Activated T-helper 1 cell treated with anti-CD3 and anti-CD28 coated beads, Interleukin-12 subunit alpha, Interleukin-12 subunit beta, Interleukin-2, Interleukin-4 antibody, amounts not matched to agents 30 ng/mL and 10 ng/mL and 1 ng/mL, durations not matched to agents 14 hours and 24 hours and 36 hours (primary cell): ENCODE measurements at places on chromosomes 16 and 17.
A peak's percentile ranks its signal among the peaks of the same experiment; 100 is the strongest.

DNA sequence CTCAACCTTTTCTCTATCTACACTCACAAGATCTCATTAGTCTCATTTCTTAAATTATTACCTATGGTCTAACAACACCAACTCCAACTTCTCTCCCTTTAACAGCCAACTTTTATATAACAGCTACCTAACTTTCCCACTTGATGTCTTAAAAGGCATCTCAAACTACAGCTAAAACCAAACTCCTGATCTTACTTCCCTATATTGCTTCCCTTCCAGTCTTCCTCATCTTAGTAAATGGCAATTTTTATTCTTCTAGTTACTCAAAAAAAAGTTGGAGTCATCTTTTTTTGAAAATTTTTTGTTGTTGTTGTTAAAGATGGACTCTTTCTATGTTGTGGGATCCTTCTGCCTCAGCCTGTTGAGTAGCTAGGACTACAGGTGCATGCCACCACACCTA is 15.3 kb downstream of the SRR start:
- H3K4me3 ChIP-seq = no peak overlapping the region
- peaks cover 30% of the 10 kb centered on the region for H3K36me3 ChIP-seq
- H3K27me3 ChIP-seq = no peaks in the 10 kb centered on the region
- H3K27ac ChIP-seq = no peak overlapping the region

DNA sequence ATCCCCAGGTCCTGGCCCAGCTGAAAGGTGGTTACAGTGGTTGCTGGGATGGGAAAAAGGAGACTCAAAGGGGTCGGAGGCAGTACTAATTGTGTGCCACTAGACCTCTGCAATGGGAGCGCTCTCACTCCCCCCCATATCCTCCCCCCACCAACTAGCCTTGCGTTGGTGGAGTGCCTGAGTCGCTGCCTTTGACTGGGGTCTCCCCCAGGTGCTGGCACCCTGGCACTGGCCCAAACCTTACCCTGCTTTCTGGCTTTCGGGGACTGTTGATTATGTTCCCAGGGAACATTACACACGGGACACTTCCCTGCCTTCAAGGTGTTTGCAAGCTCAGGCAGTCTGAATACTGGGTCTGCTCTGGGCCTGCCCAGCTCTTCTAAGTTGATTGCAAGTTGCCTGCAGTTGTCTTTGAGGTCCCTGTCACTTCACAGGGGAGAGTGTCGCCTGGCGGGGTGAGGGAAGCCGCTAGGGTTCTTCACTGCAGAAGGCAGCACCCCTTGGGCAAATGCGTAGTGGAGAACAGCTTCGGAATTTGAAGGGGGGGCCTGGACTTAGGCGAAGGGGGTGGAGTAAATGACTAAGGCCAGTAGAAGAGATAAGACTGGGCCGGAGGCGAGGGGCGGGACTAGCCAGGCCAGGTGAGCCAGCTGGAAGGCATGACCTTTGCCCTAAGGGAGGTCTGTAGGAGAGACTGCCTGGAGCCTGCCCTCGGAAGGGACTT is 98.0 kb downstream of the RAB11FIP4 start:
- H3K27ac ChIP-seq = peak overlapping the region; percentile 88
- peak overlapping the region; percentile 93 for H3K4me3 ChIP-seq
- H3K27me3 ChIP-seq = peaks cover 2% of the 10 kb centered on the region
- peaks cover 68% of the 10 kb centered on the region for H3K4me1 ChIP-seq
- H3K36me3 ChIP-seq = peaks cover 5% of the 10 kb centered on the region
- DNase-seq = no peak

GRCh38 chr17:21296097-21297025 is 11.8 kb downstream of the MAP2K3 start:
- H3K27me3 ChIP-seq = no peaks in the 10 kb centered on the region
- H3K4me1 ChIP-seq = peaks cover 5% of the 10 kb centered on the region
- DNase-seq = no peak
- H3K4me3 ChIP-seq = no peak overlapping the region

- no peaks in the 10 kb centered on the region for H3K27me3 ChIP-seq
- peak overlapping the region; percentile 75 for H3K4me3 ChIP-seq
- peaks cover 19% of the 10 kb centered on the region for H3K4me1 ChIP-seq
- H3K36me3 ChIP-seq = peaks cover 30% of the 10 kb centered on the region
Observed at GRCh38 chr16:4529085-4530060, 9.2 kb downstream of the CDIP1 start.

DNA sequence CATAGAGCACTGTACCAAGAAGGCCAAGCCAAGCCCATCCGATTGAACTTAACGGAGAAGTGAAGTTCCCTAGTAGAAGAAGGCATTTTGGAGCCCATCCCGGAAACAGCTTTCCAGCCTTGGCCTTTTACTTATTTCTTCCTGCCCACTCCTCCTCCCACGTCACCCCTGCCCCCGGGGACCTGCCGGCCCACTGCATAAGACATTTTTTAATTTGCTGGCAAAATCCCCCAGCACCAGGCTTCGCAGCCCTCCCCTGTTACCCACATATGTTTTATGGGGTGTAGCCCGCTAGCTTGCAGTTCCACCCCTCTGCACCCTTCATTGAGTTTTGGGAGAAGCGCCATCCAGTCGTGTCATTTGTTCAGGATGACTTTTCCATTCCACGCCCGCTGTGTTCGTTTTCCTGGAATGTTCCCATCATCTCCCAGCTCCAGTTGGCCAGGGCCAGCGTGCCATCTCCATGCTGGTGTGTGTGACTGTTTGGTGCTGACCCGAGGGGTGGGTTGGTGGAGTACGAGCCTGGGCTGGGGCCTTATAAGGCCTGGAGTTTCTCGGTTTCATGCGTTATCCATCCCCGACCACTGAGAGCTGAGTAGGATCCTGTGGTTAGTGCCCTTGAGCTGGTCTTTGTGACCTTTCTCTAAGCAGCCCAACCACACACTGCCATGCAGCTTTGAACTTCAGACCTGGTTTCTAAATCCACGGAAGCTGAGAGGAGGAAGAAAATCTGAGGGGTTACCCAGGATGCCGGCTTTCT is 20.0 kb upstream of the TBX2 start:
- no peaks in the 10 kb centered on the region for H3K4me1 ChIP-seq
- no peak overlapping the region for H3K27ac ChIP-seq
- H3K36me3 ChIP-seq = no peaks in the 10 kb centered on the region
- H3K4me3 ChIP-seq = no peak overlapping the region
- no peak for DNase-seq

DNA sequence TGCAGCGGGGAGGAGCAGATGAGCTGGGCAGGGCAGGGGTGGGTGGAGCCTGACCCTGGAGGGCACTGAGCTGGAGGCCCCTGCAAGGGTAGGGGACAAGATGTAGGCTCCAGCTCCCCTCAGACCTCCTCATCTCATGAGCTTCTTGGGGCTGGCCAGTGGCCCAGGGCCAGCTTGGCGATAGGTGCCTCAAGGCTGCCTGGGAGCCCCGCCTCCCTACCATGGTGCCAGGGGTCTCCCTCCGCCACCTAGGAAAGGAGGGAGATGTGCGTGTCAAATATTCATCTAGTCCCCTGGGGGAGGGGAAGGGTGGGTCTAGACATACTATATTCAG is 3.9 kb downstream of the HIRIP3 start:
- peaks cover 48% of the 10 kb centered on the region for H3K36me3 ChIP-seq
- no peak for DNase-seq
- H3K27me3 ChIP-seq = no peaks in the 10 kb centered on the region
- no peak overlapping the region for H3K27ac ChIP-seq
- peaks cover 15% of the 10 kb centered on the region for H3K4me1 ChIP-seq

- no peak overlapping the region for H3K27ac ChIP-seq
Observed at GRCh38 chr17:41959336-41960095, 7.1 kb upstream of the CNP start.

GRCh38 chr17:31310886-31311285 is 3.0 kb downstream of the EVI2B start:
- peaks cover 73% of the 10 kb centered on the region for H3K4me1 ChIP-seq
- H3K4me3 ChIP-seq = peak overlapping the region; percentile 89
- no peak for DNase-seq
- peaks cover 21% of the 10 kb centered on the region for H3K36me3 ChIP-seq

DNA sequence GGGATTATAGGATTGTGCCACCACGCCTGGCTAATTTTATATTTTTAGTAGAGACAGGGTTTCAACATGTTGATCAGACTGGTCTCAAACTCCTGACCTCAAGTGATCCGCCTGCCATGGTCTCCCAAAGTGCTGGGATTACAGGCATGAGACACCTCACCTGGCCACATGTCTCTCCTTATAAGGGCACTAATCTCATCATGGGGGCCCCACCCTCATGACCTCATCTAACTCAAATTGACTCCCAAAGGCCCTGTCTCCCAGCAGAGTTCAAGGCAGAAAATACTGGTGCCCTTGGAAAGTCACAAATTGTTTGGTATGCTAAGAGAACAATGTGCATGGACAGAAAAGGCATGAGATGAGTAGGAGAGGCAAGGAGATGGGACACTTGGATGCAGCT is 49.3 kb upstream of the GRIN2A start:
- H3K27me3 ChIP-seq = peaks cover 5% of the 10 kb centered on the region
- no peak overlapping the region for H3K27ac ChIP-seq
- H3K4me3 ChIP-seq = no peak overlapping the region
- no peaks in the 10 kb centered on the region for H3K36me3 ChIP-seq

- H3K27me3 ChIP-seq = peaks cover 10% of the 10 kb centered on the region
- no peak for DNase-seq
- H3K27ac ChIP-seq = no peak overlapping the region
Observed at GRCh38 chr16:87584271-87584670, 18.0 kb upstream of the JPH3 start.

- DNase-seq = no peak
- H3K27ac ChIP-seq = peak overlapping the region; percentile 20
- peaks cover 28% of the 10 kb centered on the region for H3K4me1 ChIP-seq
- H3K27me3 ChIP-seq = no peaks in the 10 kb centered on the region
- no peak overlapping the region for H3K4me3 ChIP-seq
Observed at GRCh38 chr16:67006930-67007658, 18.7 kb downstream of the CES4A start.

DNA sequence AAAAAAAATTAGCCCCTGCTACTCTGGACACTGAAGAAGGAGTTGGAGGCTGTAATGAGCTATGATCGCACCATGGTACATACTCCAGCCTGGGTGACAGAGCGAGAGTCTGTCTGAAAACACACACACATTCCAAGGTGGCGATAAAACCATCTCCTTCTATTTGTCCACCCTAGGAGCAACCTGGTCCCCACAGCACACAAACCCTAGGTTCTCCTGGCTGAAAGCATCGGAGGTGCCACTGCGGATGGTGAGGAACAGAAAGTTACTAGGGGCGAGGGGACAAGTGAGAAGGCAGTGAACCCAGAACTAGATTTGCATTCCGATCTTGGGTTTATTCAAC is 1.4 kb upstream of the ECI1 start:
- peak overlapping the region; percentile 70 for H3K27ac ChIP-seq
- H3K27me3 ChIP-seq = no peaks in the 10 kb centered on the region
- DNase-seq = no peak
- H3K36me3 ChIP-seq = peaks cover 36% of the 10 kb centered on the region
- H3K4me3 ChIP-seq = no peak overlapping the region

DNA sequence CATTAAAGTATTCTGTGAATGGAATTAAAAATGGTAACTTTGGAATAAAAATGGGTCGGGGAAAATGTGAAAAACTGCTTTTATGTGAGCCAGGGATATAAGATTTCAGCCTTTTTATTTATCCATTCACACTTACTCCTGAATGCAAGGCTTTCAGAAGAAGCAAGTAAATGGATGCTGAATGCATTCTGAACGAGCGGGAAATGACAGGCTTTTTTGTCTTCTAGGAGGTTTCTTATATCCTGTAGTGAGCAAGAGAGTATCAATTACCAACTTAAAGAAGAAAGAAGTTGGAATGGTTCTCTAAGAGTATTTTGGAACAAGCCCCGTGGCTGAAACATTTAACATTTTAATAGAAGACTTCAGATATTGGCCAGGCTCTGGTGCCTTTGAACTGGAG is 36.0 kb downstream of the NUP93 start:
- no peak overlapping the region for H3K4me3 ChIP-seq
- peaks cover 41% of the 10 kb centered on the region for H3K4me1 ChIP-seq
- H3K27ac ChIP-seq = no peak overlapping the region
- H3K36me3 ChIP-seq = peaks cover 22% of the 10 kb centered on the region
- H3K27me3 ChIP-seq = no peaks in the 10 kb centered on the region

- H3K4me3 ChIP-seq = no peak overlapping the region
- no peak overlapping the region for H3K27ac ChIP-seq
- H3K36me3 ChIP-seq = no peaks in the 10 kb centered on the region
- no peak for DNase-seq
- no peaks in the 10 kb centered on the region for H3K27me3 ChIP-seq
Observed at GRCh38 chr17:78621720-78622490, 44.7 kb upstream of the DNAH17 start.

GRCh38 chr16:77306075-77306474 is 106.9 kb downstream of the SYCE1L start:
- no peaks in the 10 kb centered on the region for H3K27me3 ChIP-seq
- H3K36me3 ChIP-seq = no peaks in the 10 kb centered on the region
- H3K4me1 ChIP-seq = peaks cover 9% of the 10 kb centered on the region
- no peak overlapping the region for H3K27ac ChIP-seq
- no peak for DNase-seq

DNA sequence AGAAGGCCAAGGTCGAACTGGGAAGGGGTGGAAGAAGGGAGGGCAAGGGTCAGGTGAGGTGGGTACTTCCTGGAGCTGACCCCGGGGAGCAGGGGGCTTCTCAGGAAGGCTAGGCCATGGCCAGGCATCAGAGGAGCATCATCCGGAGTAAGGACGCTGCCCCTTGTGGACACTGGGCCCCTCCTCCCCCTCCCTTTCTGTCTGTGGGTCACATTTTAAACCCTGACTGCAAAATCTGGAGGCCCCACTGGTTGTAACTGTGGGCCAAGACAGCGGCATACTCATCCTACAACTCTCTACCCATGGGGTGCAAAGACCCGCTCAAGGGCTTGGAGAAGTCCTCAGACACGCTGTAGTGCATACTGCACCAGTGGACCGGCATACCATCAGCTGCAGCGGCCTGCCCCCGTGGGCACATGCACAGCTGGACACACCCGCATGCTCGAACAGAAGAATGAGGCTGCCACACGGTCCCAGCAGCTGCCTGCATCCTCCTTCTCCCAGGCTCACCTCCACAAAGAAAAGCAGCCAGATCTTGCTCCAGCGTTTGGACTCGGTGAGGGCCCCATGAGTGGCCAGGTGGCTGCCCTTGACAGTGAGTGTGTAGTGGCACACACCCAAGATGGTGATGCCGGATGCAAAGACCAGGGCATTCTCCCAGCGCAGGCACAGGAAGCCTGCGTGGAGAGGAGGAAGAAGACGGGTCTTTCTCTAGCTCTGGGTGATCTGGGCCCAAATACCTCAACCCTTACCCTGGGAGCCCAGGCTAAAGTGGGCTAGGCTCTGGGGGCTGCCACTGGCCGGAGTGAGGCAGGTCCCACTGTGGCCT is 1.2 kb downstream of the FADS6 start:
- DNase-seq = no peak
- no peak overlapping the region for H3K4me3 ChIP-seq
- H3K27me3 ChIP-seq = peaks cover 44% of the 10 kb centered on the region
- H3K27ac ChIP-seq = no peak overlapping the region
- no peaks in the 10 kb centered on the region for H3K36me3 ChIP-seq

DNA sequence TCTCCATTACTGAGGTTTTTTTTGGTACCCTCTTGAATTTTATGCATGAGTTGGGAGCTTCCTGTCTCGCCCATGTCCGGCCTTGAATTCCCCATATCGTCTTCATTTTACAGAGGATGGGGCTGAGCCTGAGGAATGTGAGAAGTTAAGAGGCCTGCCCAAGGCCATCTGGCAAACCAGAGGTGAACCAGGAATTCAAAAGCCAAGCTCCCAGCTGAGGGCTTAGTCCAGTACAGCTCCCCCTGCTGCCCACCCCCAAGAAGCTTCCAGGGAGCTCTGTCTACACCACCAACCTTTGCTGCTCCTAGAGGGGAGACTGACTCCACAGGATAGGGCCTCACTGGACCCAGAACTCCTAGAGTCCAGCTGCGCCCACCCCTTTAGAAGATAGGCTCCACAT is 20.7 kb upstream of the C16orf78 start:
- no peaks in the 10 kb centered on the region for H3K36me3 ChIP-seq
- H3K27me3 ChIP-seq = peaks cover 2% of the 10 kb centered on the region
- H3K27ac ChIP-seq = no peak overlapping the region
- H3K4me1 ChIP-seq = no peaks in the 10 kb centered on the region
- no peak for DNase-seq
- H3K4me3 ChIP-seq = no peak overlapping the region
